NCI-H526 (cell line): ENCODE measurements at places on chromosomes 6 and 20.
A peak's percentile ranks its signal among the peaks of the same experiment; 100 is the strongest.

- DNase-seq = peak; percentile 73
Measured at GRCh38 chr6:159720708-159721107, 6.6 kb upstream of the WTAP start.

DNA sequence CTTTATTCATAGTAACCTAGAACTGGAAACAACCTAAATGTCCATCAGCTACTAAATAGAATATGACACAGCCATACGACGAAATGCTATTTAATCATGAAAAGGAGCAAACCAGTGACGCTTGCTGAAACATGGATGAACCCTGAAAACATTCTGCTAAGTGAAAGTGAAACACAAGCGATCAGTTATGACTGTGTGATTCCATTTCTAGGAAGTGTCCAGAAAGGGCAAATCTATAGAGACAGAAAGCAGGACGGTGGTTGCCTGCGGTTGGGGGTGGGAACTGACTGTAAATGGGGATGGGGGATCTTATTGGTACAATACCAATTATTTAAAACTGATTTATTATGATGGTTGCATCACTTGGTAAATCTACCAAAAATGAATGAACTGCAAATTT, 126.8 kb downstream of the IPCEF1 start:
- peak; percentile 3 for DNase-seq

- DNase-seq = no peak
Measured at GRCh38 chr6:14059791-14060436, 57.7 kb upstream of the CD83 start.

- DNase-seq = no peak
Measured at GRCh38 chr6:129493354-129493902, 216.5 kb downstream of the ARHGAP18 start.

DNA sequence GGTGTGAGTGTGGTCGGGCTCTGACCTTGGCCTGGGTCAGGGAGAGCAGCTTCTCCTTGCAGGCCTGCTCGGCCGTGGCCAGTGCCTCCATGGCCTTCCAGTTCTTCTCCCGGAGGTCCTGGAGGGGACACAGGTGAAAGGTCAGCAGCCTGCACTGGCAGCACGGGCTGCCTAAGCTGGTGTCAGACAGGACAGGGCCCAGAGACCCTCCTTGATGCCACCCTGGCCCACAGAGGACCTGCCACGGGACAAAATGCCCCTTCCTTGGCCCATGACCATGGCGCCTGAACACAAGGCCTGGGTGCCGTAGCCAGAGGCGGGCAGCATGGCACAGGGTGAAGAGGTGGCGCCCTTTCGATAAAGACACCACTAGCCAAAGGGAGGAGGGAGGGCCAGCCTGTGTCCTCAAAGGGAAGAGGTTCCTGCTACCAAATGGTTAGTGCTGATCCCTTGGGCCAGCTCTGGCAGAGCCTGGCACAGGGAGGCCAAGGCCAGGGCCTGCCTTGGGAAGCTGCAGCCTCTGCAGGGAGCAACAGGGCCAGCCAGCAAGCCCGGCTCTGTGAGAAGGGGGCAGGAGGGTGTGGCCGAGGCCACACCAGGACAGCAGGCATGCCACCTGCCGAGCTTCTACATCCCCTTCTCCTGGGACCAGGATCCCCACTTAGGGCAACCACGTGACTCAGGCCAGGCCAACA, 54.8 kb downstream of the DSTN start:
- no peak for DNase-seq

GRCh38 chr6:111952274-111952673, 79.0 kb upstream of the FYN start:
- DNase-seq = no peak
